ENCODE measurements at places on chromosomes 2 and 18.

DNA sequence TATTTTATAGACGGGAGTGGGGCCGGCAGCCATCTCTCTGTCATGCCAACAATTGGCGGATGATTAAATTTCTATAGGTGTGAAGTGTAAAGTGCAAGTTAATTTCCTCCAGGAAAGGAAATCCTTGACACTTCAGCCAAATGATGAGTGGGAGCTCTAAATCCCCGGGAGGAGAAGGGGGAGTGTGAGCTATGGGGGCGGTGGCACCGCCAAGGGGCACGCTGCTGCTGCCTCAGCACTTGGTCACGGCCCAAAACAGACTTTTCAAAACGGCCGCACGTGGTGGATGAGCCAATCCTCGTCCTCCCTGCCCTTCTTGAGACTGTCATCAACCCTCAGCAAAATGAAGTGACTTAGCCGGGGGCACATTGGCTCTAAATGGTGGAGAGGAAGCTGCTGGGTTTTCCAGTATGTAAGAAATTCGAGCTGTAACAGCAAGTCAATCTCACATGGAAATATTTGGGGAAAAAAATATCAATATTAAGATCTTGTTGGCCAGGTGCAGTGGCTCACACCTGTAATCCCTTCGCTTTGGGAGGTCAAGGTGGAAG is 200.8 kb downstream of the TFCP2L1 start:
- no peak for DNase-seq

DNA sequence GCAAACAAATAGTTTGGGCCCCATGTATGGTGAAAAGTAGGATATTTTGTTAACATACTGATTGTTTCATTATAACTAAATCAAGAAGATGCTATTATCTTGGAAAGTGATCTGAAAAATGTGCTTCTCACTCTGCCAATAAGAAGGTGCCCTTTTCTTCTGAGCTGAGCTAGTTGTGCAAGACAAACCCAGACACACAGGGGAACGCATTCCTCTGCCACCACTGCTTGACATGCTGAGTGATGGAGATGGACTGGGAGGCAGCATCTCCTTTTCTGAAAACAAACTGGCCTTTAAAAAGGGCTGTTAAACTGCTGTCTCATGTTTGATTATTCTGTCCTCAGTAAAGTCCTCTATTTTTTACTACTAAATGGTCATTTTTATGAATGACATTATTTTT is 1989.9 kb upstream of the CELF4 start:
- no peak for DNase-seq

DNA sequence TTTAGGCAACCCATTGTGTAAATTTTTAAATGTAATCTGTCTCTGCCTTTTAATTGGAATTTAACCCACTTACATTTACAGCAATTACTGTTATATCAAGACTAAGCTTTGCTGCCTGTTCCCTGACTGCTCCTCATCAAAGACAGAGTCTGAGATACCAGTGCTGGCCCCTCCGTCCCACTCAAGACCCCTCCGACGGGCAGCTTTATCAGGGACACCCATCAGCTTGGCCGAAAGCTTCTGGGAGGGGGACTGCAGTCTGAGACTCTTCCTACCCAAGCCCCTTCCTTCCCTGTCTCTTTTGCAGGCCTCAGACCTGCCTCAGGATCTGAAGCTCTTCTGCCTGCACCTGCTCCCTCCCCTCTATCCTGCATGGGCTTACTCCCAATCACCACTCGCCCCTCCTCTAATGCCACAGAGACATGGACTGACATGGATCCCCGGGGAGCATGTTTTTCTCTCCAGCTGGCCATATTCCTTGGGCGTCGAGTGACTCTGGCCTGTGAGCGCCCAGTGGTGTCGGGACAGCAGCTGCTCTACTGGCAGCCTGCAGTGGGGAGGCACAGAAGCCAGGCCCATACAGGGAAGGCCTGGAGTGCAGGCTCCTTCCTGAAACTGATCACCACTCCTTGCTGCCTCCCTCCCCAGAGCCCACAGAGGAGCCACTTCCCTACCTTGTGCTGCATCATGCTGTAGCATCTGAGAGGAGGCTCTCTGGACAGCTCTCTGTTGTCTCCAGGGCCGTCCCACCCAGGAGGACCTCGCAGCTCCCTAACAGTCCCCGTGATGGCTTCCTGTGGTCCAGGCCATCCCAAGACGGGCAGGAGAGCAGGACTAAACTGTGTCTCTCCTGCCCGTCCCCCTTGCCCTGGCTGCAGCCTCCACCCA is 3.7 kb upstream of the KIF1A start:
- DNase-seq: no peak

DNA sequence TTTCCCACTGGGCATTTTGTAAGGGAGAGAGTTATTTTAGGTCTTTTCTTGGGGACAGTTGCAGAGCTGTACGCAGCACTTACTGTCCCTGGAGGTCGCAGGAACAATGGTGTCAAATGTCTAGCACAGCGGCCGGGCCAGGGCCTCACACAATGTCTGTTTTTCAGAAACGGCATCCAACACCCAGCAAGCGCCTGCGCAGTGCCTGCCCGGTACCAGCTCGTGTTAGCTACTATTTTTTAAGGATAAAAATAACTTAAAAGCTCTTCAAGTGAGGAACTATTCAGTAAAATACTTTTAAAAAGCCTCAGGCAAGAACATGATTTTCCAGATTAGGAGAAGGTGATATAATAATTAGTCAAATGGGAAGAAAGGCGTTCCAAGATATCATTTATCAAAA is 90.0 kb downstream of the MBP start:
- no peak for DNase-seq

DNA sequence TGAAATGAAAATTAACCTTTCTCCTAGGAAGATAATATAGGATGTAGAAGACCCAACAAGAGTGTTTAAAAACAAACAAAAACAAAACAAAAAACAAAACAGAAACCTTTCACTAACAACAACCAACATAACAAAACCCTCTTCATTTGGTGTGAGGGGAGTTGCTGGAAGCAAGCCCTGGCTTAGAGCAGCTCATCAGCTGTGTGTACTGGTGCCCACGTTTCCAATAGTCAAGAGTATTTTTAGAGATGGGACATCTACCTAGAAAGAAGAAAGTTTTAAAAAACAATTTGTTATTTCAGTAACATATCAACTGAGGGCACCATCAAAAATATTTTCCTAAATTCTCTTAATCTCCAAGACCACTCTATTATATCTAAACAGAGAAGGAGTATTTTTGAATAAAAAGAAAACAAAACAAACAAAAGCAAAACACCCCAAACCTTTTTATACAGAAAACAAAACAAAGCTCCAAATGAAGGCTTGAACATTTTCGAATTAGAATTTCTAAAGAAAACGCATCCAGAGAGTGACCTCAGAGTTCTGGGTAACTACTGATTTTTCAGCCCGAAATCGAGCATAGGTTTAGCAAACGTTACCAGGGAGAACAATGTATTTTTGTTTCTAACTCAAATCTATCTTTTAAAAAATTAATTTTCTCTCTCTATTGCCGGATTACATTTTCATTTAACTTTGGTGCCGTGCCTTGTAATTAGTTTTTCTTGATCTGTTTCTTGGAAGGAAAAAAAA is 134.6 kb downstream of the INSIG2 start:
- no peak for DNase-seq

GRCh38 chr2:174465327-174465726 is 21.5 kb downstream of the GPR155 start:
- DNase-seq: no peak

DNA sequence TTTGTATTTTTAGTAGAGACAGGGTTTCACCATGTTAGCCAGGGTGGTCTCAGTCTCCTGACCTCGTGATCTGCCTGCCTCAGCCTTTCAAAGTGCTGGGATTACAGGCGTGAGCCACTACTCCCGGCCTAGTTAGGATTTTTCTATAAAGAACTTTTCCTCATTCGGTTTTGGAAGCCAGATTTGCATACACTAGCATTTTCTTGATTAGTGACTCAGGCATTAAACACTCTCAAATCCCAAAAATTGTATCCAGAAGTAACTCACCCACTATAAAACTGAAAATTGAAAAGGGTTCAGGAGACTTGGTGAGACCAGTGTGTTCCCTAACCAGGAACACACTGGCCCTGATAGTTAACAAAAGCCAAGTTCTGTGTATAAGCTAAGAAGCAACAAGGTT is 25.2 kb downstream of the EIF2AK3 start:
- no peak for DNase-seq
